Right atrium auricular region (tissue), 2 donors: ENCODE measurements at places on chromosomes 16 and 17. TPM values are rescaled to one million over a fixed set of nuclear protein-coding genes. Genes with fewer than 3 reads are reported as not detected.
A peak's percentile ranks its signal among the peaks of the same experiment; 100 is the strongest.

DNA sequence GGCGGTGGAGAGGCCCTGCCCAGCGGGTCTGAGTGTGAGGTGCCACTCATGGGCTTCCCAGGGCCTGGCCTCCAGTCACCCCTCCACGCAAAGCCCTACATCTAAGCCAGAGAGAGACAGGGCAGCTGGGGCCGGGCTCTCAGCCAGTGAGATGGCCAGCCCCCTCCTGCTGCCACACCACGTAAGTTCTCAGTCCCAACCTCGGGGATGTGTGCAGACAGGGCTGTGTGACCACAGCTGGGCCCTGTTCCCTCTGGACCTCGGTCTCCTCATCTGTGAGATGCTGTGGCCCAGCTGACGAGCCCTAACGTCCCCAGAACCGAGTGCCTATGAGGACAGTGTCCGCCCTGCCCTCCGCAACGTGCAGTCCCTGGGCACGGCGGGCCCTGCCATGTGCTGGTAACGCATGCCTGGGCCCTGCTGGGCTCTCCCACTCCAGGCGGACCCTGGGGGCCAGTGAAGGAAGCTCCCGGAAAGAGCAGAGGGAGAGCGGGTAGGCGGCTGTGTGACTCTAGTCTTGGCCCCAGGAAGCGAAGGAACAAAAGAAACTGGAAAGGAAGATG lies 11.2 kb downstream of the VASN start:
- DNase-seq = no peak

DNA sequence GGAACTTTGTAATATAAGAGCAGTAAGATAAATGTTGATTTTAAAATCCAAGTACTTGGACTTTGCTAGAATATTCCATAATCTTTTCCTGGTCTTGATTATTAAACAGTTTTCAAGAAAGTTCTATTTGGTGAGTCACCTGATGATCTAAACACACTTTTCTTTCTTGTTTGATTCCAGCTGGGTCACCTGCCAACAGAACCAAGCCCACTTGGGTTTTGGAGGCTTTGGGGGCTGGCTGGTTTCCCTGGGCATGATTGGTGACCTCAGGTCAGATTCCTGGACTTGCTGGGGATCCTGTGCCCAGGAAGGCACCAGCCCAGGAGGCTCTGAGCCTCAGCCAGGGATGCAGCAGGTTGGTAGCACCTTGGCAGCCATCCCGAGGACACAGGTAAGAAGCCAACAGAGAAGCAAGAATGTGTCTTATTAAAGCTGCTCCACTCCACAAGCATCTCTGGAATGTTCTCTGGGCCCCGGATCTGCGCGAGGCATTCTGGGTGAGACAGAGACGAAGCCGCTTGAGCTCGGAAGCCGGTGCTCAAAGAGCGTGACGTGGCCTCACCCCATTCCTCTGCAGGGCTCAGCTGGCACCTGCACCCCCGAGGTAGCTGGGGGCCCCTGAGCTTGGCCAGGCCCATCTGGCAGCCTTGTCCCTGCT lies 3.1 kb upstream of the TEX19 start:
- DNase-seq = no peak

DNA sequence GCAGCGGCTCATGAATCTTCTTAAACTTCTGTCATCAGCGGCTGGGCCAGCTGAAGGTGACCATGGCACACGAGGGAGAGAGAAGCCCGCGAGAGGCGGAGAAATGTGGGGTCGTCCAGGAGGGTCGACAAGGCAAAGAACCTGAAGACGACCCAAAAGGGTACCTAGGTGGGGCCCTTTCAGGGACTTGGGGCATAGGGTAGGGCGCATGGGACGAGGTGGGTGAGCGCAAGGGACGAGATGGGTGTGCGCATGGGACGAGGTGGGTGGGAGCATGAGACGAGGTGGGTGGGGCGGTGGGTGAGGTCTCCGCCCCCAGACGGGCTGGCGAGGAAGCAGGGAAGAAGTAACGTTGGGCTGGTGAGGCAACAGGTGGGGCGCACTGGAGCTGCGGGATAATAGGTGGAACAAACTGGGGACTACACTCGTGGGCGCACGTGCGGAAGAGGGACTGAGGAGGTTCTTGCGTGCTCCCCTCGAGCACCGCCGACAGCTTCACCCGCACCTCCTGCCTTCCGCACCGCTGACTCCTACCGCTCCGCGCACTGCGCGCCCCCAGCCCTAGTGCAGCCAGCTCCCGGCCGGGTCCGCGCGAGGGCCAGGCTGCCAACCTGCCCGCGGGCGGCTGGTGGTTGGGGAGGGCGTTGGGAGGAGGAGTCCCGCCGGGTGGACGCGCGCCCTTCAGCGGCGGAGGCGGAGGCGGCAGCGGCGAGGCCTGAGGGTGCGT lies 23.2 kb upstream of the CRYM start:
- DNase-seq = peak; percentile 67

GRCh38 chr17:6340708-6341107 lies 94.2 kb downstream of the AIPL1 start:
- DNase-seq = no peak

GRCh38 chr17:48335858-48336500 lies 94.0 kb downstream of the SKAP1 start:
- DNase-seq = no peak

The TP53TG3C gene
- not detected for total RNA-seq

The TVP23A gene
- total RNA-seq = 0.83 TPM
